NCI-H524 (cell line): ENCODE measurements at places on chromosomes 16 and 17.
A peak's percentile ranks its signal among the peaks of the same experiment; 100 is the strongest.

- DNase-seq: no peak
These were observed 18.9 kb downstream of the DNAH17 start for GRCh38 chr17:78558181-78558850.

GRCh38 chr17:1398931-1399678 is 917 bp downstream of the YWHAE start:
- no peak for DNase-seq

DNA sequence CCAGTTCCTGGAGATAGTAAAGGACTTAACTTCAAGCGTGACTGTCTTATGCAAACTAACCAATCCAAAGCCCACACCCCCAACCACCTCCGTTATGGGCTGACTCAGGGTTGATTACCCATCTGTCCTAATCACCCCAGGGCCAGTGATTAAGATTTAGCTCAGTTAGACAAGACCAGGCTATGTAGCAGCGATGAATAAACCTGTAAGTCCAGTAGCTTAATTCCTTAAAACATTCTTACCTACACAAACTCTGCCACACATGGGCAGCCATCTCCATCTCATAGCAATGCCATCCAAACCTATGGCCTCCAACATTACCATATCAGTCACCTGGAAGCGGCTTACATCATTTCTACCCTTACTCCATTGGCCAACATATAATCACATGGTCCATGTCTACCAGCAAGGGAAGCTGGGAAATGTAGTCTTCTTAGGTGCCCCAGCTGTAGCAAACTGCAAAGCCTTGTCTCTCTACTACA is 266.7 kb downstream of the SHISA9 start:
- peak; percentile 50 for DNase-seq

DNA sequence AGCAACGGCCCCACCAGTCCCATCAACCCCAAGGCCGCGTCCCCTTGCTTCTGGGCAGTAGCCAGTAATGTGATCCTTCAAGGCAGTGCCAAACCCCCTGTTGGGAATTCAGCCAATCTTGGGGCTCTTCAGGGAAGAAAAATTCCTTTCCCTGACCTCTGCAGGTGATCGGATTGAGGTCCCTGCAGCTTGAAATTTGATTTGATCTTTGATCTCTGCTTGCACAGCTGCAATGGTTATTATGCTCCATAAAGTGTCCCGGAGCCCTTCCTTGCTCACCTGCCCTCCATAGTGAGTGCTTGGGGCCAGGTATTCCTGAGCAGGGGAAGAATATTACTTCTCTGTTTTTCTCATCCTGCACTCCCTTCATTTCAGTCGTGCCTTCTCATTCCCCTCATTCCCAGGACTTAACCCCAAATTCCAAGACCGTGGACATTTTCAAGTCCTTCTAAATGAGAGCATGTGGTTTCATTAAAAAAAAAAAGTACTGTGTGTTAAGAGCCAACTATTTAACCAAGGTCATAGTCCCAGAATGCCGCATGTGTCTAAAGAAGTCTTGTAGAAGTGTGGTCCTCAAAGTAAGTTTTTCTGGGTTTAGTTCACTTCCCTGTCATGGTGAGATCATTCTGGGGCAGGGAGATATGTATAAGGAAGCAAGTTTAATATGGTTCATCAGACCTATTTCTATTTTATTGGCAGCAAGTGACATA is 56.3 kb downstream of the SOX9 start:
- DNase-seq: no peak

DNA sequence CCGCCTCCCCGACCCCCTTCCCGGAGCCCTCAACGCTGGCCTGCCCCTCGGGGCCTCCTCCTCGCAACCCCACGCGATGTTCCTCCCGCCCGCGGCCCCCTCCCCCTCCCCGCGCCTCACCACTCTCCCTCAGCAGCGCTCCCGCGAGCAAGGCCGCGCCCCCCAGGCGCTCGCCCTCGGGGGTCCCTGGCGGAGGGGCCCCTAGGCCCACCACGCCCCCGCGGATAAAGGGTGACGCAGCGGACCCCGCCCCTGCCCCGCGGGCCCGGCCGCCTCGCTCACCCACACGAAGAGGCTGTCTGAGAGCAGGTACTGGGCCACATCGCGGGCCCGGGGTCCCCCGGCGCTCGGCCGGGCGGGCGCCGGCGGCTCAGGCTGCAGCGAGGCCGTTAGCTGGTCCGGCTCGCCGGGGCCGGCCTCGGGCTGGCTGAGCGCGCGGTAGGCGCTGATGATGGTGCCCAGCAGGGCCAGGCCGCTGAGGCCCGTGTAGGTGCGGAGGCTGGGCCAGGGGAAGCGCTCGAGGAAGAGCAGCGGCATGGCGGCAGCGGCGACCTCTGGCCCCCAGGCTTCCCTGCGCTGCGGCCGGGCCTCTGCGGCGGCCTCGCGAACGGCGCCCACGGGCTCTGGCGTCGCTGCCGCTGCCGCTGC is 430 bp downstream of the AMFR start:
- DNase-seq: no peak

- peak; percentile 18 for DNase-seq
These were observed 323.3 kb downstream of the BCAS3 start for GRCh38 chr17:61000911-61001310.

DNA sequence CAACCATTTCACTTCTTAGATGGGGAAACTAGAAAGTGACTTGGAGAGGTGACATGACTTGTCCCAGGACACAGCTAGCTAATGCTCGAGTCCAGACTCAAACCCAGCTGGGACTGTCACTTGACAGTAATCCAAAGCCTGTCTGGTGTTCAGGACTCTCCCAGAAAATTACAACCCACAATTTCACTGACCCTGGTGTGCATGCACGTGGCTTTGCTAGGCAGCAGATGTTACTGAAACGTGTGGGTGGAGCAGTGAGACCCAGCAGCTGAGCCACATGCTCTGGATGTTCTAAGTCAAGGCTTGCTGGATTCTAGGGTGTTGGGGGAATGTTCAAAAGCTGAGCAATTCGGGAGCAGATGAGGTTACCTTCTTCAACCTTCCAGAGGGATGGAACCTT is 364.6 kb downstream of the GRIN2A start:
- DNase-seq: peak; percentile 40

GRCh38 chr17:65892912-65893377 is 299.0 kb downstream of the CEP112 start:
- no peak for DNase-seq

GRCh38 chr16:407253-407652 is 5.6 kb downstream of the DECR2 start:
- no peak for DNase-seq

- peak; percentile 84 for DNase-seq
These were observed 1.8 kb upstream of the UBTF start for GRCh38 chr17:44221084-44221861.

- DNase-seq: no peak
These were observed 21.5 kb downstream of the TMEM235 start for GRCh38 chr17:78252701-78253635.

- no peak for DNase-seq
These were observed 630.2 kb downstream of the WWOX start for GRCh38 chr16:78729687-78730086.

- no peak for DNase-seq
These were observed 7.8 kb downstream of the HSPB9 start for GRCh38 chr17:42130310-42130936.

DNA sequence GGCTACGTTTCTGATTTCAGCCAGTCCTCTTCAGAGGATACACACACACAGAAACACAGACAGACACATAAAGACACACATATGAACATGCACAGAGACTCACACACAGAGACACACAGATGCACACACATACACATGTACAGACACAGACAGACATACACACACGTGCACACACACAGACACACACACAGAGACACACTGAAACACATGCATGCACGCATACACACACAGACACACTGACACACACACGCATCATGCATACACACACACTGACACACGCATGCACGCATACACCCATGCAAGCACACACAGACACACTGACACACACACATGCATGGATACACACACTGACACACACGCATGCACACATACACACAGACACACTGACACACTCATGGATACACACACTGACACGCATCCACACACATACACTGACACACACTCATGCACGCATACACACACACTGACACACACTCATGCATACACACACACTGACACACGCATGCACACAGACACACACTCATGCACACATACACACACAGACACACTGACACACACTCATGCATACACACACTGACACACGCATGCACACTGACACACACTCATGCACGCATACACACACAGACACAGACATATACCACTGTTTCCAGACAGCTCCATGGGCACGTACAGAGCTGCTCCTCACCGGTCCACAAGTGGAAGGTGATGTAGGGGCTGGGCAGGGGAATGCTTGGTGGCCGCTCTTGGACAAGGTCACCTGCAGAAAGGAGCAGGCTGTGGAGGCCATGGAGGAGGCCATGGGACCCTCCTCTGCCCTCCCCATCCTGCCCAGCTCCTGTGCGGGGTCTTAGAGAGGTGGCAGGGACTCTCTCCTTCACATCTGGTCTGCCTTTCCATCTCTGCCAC is 30.1 kb upstream of the MFSD6L start:
- DNase-seq: no peak

- peak; percentile 26 for DNase-seq
These were observed 102.5 kb downstream of the MRM1 start for GRCh38 chr17:36703860-36704266.

DNA sequence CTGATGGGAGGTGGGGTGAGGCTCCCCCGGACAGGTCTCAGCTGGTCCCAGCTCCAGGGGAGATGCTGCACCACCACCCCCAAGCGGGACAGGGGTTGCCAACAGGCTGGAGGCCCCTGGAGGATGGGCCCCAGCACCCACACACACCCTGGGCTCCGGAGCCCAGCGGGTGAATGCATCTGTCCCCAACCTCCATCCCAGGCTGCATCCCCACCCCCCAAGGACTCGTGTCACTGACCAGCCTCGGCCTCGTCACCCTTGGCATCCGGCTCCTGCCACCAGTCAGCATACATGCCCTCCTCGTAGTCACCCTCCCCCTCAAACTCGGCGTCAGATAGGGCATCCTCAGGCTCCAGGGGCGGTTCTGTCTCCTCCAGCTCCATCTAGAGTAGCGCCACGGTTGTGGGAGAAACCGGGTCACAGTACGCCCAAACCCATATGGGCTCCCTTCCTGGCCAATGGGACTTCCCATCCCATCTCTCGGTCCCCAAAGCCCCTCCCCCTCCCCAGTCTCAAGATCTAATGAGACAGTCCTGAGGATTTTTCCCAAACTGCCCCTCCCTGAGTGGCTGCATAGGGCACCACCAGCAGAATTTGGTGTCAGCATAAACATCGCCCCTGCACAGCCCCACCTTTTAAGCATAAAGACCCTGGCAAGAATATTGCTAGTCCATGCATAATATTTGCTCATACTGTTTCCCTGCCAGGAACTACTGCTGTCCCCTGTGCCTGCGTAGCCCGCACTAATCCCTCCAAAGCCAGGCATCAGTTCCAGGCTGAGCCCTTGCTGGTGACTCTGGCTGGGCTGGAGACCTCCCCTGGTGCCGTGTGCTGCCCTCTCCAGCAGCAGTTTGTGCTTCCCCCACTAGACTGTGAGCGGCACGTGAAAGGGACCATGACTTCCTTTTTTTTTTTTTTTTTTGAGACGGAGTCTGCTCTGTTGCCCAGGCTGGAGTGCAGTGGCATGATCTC is 8.4 kb downstream of the P3H4 start:
- no peak for DNase-seq

DNA sequence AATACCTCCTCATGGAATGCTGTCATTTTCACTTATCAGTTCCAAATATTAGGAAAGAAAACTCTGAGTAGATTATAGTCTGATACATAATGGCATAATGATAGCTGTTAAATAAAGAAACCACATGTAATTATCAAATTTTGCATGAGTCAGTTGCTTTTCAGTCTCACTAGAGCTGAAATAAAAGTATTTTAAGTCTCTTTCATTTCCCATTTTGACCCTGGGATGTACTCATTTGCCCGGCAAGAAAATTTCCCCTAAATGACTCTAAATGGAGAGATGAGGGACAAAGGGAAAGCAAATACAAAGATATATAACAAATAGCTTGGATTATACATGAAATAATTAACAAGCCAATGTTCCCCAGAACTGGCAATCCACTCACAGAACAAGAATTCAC is 47.9 kb upstream of the CPHXL start:
- DNase-seq: no peak

DNA sequence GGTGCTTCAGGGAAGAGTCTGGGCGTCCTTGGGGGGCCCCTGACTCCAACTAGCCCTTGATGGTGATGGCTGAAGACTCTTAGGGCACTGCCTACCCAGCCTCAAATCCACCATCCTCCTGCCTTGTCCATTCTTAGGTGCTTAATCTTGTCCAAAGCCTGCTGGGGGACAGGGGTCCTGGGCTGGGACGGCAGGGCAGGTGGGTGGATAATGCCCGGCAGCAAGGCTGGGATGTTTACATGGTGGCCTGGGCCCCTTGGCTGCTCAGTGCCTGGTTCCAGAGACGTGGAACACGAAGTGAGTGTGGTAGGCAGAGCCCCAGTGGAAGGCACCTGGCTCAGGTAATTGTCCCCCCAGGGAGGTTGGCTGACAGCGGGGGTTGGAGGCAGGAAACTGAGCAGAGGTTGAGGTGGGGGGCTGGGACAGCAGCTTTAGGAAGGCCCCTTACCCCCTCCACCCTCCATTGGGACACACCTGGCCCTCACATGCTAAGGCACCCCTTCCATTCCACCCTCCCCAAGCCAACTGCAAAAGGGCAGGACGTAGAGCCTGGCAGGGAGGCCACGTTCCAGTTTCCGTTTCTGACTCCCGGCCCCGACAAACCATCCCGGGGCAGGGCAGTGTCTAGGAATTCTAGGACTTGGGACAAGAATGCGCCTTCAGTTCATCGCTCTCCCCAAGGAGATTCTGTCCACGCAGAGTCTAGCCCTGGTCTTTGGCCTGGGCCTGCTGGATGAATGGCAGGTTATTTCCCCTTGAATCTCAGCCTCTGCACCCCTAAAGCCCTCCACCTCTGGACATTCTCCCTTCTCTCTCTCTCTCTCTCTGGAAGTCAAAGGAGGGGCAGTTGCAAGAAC is 1.9 kb downstream of the FOXJ1 start:
- DNase-seq: no peak

GRCh38 chr17:17183744-17184143 is 22.4 kb downstream of the PLD6 start:
- DNase-seq: no peak

- no peak for DNase-seq
These were observed 20.7 kb downstream of the GRB2 start for GRCh38 chr17:75384751-75385150.

DNA sequence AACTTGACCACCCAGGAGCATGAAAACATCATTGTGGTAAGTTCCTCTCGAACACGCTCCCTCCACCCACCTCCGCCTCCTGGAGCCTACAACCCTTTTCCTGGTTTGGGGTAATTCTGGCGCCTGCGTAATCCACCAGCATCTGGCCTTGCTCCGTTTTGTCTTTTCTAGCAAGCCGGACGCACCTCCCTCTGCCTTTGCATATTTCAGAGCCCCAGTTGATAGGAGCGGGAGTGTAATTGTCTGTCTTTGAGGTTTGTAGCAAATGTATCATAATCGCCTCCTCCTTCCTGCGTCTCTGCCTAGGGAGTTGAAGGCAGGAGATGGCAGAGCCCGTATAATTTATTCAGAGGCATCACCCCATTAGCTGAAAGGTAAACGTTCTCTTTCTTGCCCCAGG is 121.3 kb upstream of the PLCG2 start:
- DNase-seq: peak; percentile 46

DNA sequence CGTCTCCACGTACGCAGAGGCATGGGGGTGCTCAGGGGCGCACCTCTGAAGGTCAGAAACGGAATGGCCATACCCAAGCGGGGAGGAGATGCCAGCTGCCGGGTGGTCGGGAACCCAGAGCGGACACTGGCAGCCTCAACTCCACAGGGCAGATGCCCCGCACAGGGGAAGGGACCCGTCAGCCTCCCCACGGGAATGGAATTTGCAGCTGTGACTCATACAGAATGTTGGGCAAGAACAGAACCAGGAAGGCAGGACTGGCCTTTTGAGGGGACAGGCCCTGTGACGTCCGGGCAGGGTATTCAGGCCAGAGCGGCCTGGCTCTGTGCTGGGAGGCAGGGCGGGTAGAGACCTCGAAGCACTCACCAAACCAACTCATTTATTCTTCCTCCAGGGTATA is 7.5 kb downstream of the TK1 start:
- DNase-seq: no peak
